ENCODE measurements at places on chromosomes 11 and 22.
A peak's percentile ranks its signal among the peaks of the same experiment; 100 is the strongest.

GRCh38 chr11:64222651-64223000 lies 3.4 kb downstream of the TRPT1 start:
- no peak for DNase-seq

DNA sequence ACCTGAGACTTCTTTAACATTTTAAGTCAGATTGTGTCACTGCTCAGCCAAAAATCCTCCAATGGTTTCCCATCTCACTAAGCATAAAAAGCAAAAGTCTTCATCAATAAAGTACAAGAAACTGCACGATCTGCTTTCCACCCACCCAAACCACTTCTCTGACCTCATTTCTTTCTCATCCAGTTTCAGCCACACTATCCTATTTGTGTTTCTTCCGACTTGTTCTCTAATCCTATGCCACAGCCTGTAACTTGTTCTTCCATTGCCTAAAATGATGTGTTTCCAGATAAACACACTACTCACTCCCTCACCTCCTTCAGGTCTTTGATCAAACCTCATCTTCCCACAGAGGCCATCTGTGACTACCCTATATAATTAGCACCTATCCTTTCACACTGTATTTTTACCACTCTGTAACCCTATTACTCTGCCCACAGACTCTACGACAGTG lies 28.4 kb downstream of the ARHGAP32 start:
- DNase-seq, result no peak

DNA sequence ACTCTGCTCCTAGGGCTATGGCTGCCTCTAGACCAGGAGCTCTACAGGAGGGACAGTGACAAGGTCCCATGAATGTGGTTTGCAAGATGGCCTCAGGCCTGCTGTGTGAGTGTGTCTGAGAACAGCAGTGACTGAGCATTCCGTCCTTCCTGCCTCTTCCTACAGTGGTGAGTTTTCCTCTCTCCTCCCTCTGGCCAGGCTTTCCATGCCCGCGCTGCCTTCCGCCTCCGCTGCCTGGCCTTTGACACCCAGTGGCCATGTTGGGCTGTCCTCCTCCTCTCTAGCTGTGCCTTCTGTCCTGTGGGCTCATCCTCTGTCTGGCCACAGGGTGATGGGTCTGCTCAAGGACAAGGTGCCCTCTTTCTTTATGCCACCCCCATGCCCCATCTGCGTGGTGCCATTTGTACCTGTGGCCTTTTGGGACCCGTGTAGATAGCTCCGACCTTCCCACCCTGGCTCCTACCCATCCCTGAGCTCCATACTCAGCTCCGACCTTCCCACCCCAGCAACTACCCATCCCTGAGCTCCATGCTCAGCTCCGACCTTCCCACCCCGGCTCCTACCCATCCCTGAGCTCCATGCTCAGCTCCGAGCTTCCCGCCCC lies 970.4 kb downstream of the BRD1 start:
- no peak for DNase-seq

GRCh38 chr11:62340269-62340901 lies 3.1 kb downstream of the ASRGL1 start:
- DNase-seq, result peak; percentile 35

DNA sequence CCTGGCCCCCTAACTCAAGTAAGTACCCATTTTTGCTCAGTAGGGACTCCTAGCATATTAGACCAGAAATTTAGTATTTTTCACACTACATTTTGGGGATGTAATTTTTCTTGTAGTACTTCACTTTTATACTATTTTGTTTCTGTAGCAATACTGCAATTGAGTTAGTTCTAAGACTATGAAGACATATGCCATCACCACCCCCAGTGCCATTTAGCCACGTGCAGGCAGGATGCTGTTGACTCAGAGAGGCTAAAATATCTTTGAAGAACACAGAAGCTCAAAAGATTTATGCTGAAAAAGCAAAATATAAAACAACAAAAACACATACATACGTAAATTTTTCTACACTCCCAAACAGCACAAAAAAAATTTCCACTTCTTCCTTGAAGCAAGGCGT lies 29.1 kb upstream of the DLAT start:
- no peak for DNase-seq

- no peak for DNase-seq
Measured at GRCh38 chr22:45381348-45381747, 32.1 kb downstream of the SMC1B start.

DNA sequence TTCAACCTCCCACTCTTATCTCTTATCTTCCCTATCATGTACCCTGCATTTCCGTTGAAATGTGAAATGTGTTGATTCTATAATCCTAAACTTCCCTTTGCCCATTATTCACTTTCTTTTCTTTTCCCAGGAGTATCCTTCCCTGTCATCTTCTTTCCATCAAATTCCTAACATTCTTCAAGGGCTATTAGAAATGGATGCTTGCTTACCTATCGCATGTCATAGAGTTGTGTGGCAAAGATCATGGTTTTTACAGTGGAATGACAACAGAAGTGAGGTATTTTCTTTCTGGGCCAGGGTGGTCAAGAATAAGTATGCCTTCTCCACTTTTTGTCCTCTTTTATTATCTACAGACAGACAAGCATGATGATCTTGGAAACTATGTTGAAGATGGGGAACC lies 124.4 kb upstream of the SLC5A12 start:
- DNase-seq, result no peak

DNA sequence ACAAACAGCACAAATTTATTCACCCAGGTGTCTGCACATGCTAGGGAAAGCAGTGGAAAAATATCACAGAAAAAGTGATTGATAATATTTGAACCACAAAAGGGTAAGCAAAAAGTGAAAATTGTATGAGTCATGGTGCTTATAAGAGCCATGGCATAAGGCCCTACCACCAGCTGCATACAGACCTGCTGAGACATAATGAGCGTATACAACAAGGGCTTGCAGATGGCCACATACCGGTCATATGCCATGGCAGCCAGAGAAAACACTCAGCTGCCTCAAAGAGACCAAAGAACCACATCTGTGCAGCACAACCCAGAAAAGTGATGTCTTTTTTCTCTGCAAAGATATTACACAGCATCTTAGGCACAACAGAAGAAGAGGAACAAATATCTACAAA lies 71.4 kb upstream of the OR9G4 start:
- no peak for DNase-seq

DNA sequence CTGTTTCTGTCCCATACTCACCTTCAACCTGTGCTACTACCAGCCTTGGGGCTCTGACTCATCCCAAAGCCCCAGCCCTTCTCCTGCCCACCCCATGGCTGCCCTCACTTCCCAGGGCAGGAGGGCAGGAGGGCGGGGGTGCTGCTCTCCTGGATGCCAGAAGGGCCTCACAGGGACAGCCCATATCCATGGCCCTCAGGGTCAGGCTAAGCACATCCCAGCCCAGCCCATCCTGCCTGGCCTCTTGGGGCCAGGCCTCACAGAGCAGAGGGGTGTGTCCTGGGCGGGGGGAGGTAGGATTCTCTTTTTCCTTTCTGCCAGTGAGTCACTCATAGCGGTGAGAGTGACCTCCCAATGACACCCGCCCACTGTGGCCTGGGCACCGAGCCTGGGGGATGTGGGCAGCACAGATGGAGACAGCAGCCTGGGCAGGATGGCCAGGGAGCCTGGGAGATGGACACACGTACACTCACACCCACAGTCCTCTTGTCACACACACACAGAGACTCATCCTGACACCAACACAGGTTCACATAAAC lies 2.4 kb downstream of the LTBP3 start:
- no peak for DNase-seq

DNA sequence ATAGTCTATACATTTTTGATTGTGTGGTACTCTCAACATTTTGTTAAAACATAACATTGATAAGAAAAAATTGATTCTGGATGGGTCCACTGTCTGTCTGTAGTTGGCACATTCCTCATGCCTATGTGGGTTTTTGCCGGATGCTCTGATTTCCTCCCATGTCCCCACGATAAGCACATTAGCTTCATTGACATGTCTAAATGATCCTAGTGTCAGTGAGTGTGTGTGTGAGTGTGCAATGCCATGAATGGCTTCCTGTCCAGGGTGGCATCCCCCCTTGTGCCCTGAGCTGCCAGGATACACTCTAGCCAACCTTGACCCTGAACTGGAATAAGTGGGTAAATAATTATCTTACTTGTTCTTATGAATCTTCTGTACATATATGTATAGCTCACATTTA lies 5.4 kb downstream of the SFI1 start:
- DNase-seq, result no peak

DNA sequence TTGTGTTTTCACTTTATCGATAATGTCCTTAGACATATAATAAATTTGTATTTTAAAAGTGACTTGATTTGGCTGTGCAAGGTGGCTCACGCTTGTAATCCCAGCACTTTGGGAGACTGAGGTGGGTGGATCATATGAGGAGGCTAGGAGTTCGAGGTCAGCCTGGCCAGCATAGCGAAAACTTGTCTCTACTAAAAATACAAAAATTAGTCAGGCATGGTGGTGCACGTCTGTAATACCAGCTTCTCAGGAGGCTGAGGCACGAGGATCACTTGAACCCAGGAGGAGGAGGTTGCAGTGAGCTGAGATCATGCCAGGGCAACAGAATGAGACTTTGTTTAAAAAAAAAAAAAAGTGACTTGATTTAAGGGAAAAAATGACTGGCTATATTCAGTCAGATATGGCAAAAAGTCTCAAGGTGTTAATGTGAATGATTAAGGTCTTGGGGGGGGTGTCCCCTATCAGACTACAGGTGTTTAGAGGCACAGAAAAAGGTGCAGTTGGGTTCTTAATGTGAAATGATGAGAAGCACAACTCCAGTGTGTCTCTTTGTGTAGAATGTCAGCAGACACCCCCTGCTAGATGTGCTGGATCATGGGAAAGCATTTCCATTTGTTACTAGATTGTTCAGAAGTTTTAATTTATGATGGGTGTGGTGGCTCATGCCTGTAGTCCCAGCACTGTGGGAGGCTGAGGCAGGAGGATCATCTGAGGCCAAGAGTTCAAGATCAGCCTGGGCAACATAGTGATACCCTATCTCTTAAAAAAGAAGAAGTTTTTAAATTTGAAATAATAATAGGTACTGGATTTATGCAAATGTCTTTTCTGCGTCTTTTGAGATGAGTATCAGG lies 17.0 kb downstream of the NEAT1 start:
- peak; percentile 25 for DNase-seq

GRCh38 chr22:50436015-50436830 lies 38.6 kb downstream of the SBF1 start:
- no peak for DNase-seq

GRCh38 chr22:29964776-29965175 lies 81.8 kb downstream of the MTMR3 start:
- no peak for DNase-seq

GRCh38 chr22:46107089-46107664 lies 43.1 kb upstream of the PPARA start:
- DNase-seq, result no peak

- no peak for DNase-seq
Measured at GRCh38 chr11:75147875-75148263, 3.0 kb upstream of the SLCO2B1 start.

DNA sequence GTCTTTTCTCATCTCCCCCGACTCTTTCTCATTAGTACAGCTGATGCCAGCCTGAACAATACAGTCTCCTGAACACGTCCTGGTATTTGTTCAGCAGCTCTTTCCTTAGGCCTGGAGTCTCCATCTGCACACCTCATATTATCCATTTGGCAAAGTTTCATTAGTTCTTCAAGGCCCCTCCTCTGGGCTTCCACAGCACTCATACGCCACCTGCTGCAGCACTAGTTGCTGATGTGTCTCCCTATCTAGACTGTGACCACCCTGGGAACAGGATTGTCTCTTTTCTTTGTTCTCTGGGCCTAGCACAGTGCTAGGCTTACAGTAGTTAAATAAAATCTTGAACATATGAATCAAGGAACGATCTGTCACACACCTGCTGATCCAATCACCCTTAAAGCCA lies 17.2 kb downstream of the DCHS1 start:
- DNase-seq, result no peak

GRCh38 chr22:25482868-25483639 lies 81.4 kb upstream of the GRK3 start:
- DNase-seq, result no peak

DNA sequence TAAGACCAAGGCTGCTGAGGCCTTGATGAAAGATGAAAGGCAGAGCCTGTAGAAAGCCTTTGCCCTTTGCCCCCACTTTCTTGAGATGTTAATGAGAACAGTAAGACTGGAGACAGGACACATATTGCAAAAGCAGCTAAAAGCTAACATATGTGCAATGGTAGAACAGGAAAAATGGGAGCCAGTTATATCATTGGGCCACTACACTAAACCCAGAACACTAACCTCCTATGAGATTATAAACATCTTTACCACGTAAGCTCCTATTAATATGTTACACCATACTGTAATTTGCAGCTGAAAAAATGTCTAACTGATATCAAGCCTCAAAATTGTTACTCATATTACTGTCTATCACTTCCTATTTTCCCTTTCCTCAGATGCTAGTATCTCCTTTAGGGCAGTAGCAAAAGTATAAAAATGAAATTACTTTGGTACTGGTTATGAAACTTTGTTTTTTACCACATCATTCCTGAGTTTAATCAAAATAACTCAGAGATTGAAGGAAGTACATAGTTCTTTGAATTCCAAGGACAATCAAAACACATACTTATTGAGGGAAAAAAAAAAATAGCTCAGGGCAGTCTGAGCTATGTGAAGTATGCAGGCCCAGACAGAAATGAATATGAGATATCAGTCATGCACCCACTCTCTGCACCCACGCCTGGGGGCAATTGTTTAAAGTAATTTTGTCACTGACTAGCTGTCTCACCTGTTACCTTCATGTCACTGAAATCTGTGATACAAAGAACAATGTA lies 9.1 kb downstream of the HPS5 start:
- DNase-seq, result peak; percentile 89

DNA sequence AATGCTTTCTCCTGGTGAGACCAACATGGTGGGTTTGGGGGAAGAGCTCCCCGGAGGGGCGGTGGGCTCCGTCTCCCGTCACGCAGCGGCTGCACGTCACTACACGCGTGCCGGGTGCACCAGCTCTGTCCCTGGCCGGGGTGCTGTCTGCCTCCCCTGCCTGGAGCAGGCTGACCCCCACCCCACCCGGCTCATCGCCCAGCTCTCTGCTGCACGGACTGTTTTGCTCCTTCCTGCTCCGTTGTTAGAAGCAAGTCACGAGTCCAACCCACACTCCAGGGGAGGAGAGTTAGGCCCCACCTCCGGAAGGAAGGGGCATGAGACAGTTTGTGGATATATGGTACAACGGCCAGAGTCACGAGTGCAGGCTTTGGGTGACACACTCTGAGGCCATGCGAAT lies 364.9 kb downstream of the BRD1 start:
- peak; percentile 99 for DNase-seq

DNA sequence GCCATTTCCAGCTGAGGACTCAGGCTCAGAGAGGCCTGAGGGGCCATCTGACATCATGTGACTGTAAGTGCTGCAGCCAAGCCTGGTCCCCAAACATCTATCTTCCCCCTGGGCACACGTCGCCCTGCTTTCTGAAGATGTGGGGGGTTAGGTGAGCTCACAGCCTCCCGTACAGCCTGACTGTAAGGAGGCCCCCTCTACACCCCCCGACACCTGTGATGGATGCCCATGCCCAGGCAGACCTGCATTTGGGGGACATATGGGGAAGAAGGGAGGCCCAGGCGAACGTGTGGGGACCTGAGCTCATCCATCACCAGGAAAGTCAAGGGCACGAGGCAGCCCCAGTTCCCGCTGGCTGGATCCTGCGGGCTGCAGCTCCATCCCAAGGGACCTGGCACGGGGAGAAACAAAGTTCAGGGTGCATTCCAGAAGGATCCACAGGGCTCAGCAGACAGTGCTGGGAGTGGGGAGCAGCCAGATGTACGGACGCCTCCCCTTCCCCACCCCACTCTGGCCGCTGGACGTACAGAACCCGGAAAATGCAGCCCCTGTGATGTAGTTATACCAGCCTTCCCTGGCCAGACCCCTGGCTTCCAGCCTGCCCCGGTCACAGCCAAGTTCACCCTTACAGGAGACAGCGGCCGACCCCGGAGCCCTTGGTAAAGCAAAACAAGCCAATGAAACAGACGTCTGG lies 1431.4 kb downstream of the BRD1 start:
- DNase-seq, result no peak
